ENCODE measurements at places on chromosomes 1 and 21.

GRCh38 chr1:241286486-241286885 lies 70.5 kb downstream of the RGS7 start:
- no peak for DNase-seq

- DNase-seq, result no peak
Measured at GRCh38 chr1:111354584-111354983, 63.9 kb downstream of the CHIA start.

- DNase-seq, result no peak
Measured at GRCh38 chr1:194318790-194319280, 1132.4 kb upstream of the B3GALT2 start.

DNA sequence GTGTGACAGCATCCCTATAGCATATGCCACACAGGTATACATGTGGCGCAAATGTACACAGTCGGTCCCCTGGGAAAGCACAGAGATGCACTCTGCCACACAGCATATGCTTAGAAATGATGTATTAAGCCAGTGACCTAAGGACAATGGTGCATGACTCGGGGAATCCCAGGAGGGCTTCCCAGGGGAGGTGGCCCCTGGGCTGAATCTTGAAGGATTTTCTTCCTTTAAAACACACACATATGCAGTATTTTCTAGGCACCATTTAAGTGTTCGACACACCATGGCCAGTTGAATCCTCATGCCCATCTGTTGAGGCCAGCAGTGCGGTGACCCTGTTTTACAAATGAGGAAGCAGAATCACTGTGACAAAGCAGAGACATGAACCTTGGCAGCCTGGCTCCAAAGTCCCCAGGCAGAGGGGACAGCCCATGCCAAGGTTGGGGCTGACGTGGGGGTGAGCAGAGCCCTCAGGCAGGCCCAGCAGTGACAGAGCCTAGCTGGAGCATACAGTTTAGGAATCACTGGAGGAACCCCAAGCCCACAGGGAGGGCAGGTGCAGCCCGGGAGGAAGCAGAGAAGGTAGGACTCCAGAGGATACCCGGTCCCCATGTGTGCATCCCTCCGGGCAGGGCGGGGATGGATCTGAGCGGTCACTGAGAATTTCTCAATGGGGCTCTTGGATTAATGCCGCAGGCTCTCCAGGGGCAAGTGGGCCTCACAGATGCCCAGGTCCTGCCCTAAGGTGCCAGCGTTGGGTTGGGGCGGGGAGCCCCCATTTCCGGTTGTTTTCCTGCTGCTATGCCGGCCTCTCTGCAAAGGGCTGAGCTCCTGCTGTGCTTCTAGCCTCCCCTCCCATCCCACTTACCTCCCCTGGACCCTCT lies 28.4 kb downstream of the WNT3A start:
- no peak for DNase-seq

DNA sequence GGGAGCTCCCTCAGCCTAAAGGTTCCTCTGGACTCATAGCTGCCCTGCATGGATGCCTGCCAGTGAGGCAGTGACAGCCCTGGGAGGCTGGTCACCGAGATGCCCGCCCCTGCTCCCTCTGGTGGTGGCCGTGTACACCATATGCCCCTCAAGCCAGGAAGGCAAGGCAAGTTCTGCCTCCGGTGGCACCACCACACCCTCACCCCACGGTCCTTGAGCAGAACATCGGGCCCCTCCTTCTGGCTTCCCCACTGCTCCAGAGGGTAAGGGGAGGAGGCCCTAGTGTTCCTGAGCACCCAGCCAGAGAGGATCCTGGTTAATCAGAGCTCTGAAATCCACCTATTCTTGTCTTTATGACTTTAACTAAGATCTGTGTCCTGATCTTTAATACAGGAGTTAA lies 1.5 kb upstream of the S100A14 start:
- DNase-seq, result no peak

DNA sequence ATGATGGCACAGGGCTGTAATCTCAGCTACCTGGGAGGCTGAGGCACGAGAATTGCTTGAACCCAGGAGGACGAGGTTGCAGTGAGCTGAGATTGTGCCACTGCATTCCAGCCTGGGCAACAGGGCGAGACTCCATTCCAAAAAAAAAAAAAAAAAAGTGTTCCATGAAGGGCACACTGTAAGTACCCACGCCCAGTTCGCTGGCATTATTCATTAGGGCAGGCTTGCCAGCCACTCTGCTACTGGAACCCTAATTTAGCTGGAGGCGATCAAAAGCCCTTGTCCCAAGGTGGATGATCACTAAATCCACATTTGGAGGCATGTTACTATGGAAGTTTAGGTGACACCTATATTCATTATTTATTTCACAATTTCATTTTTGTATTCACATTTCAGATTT lies 5.0 kb downstream of the IFNLR1 start:
- no peak for DNase-seq

DNA sequence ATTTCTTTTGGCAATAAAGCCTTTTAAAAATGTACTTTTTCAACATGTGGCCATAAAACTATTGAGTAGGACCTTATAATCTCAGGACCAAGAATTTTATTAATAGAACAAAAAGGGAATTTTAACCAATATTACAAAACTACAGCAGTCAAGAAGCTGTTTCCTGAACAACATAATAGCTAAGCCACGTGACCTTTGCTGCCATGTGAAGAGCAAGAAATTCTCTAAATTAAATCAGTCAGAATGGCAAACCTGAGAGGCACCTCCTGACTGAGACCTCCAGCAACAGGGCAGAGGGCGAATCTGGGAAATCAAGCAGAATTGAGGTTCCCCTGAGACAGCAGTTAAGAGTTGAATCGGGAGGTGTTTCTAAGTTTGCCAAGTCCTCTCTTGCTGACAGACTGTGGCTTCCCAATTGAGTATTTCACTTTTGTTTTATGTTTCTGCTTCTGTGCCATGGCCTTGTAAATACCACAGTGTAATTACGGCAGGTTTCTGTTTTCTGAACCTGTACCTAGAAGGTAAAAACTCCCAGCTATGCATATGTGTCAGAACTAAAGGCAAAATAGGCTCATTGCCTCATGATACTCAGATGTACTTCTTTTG lies 358.4 kb downstream of the NTNG1 start:
- DNase-seq, result no peak

DNA sequence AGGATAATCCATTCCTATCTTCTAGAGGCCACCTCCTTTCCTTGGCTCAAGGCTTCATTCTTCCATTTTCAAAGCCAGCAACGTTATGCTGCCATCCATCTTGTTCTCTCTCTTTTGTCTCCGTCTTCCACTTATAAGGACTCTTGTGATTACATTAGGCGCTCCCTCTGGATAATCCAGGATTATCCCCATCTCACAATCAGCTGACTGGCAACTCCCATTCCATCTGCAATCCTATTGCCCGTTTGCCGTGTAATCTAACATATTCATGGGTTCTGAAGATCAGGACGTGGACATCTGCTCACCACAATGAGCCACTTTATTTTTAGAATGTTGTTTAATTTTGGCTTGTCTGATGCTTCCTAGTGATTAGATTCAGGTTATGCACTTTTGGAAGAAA lies 89.3 kb downstream of the EBNA1BP2 start:
- DNase-seq, result no peak

DNA sequence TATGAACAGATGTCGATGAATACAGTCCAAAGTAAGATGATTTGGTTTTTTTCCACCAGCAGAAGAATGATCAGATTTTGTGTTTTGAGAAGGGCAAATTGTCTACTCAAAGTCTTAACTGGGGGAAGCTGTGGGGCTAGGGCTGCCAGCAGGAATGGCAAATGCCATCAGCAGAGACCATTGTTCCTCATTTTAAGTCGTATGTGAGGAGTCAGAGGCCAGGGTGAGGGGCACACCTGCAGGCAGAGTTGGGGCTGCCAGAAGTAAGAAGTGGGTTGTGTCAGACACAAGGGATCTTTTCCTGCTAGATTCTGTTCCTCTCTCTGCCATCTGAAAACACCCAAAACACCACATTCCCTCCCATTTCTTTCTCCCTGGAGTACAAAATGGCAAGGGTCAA lies 8.7 kb downstream of the PARK7 start:
- no peak for DNase-seq

All from activated naive CD8-positive, alpha-beta T cell treated with anti-CD3 and anti-CD28 coated beads for 36 hours (primary cell).